ENCODE measurements at places on chromosomes 3 and 15.
A peak's percentile ranks its signal among the peaks of the same experiment; 100 is the strongest.

DNA sequence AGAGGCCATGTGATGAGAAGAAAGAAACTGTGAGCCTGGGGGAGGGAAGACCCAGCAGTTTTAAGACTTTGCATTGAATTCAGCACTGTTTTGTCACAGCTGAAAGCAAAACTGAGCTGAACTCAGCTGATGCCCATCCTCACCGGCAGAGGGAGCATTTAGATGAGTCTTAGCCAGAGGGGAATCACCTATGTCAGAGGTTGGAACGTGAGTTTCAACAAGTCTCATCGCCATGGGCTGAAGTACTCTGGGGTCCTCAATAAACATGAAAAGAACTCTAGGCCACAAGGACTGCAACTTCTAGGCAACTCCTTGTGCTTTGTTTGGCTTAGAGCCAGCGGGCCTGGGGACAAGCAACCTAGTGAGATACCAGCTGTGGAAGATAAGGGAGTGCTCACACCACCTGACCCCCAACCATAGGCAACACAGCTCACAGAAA, 324.5 kb downstream of the TBL1XR1 start:
- peak; percentile 9 for DNase-seq

DNA sequence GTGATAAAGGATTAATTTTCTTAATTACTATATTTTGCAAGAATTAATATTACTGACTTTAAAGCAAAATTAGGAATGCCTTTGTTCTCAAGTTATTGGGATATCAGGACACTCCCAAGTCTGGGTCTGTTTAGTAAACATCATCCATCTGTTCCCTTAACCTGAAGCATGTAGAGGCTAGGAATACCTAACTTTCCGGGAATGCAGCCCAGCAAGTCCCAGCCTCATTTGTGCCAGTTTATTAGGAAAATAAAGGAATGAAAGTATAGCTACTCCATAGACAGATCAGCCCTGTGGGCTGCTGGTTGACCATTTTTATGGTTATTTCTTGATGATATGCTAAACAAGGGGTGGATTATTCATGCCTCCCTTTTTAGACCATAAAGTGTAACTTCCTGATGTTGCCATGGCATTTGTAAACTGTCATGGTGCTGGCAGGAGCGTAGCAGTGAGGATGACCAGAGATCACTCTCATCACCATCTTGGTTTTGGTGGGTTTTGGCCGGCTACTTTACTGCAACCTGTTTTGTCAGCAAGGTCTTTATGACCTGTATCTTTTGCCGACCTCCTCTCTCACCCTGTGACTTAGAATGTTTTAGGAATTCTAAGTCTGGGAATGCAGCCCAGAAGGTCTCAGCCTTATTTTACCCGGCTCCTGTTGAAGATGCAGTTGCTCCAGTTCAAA, 540.2 kb downstream of the NAALADL2 start:
- DNase-seq, result no peak

DNA sequence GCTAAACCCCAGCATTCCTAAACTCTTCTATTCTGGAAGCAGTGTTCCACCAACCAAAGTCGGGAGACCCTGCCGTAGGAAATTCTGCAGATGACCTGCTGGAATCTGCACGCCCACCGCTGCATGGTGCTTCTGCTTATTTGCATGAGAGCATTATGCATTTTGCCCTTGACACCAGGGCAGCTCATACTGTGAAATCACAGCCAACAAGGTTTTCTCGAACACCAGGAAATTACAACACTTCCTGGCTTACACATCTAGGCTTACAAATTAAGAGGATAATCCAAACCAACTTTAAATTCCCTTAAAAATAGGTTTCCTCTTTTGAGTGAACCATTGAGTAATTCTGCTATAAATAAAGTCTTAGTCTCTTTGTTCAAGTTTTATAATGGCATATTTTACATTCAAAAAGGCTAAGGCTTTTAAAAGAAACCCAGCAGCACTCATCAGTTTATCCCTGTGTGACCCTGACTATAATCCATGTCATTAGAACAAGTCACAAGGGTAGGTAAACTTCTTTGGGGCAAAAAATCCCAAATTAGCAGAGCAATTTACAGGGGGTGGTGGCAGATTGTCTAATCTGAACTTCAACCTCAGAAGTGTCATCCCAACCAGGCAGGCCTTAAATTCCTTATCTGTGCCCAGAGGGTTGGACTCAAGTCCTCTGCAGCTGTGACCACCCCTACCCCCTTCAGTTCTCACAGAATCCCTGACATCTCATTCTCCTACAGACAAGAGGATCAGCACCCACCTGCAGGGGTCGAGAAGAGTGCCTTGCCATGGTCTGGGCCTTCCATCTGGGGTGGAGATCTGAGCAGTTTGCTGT, 33.5 kb upstream of the RBP1 start:
- DNase-seq, result no peak

GRCh38 chr15:67839499-67839928, 331 bp downstream of the RNU6-1 start:
- DNase-seq, result peak; percentile 93

DNA sequence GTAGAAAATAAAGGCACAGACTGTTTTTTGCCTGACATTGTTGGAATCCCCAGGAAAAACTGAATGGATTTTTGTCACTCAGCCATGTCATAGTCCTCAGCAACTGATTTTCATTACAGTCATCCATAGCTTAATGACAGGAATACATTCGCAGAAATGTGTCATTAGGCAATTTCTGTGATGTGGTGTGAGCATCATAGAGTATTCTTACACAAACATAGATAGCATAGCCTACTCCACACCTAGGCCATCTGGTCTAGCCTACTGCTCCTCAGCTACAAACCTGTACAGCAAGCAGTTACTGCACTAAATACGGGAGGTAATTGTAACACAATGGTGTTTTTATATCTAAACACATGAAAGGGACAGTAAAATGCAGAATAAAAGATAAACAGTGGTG, 34.4 kb upstream of the FBN1 start:
- no peak for DNase-seq

GRCh38 chr15:52066842-52067544, 45.6 kb downstream of the BCL2L10 start:
- no peak for DNase-seq

Data from NCI-H526 treated with DMSO at 0.1 percent for 48 hours (cell line).